ENCODE measurements at places on chromosomes 11 and 22. TPM values are rescaled to one million over a fixed set of nuclear protein-coding genes. Genes with fewer than 3 reads are reported as not detected.

GRCh38 chr11:78420796-78421209 lies 3.2 kb upstream of the GAB2 start:
- peak; percentile 78 for DNase-seq

- no peak for DNase-seq
These were observed 16.4 kb upstream of the JAM3 start for GRCh38 chr11:134052395-134052987.

DNA sequence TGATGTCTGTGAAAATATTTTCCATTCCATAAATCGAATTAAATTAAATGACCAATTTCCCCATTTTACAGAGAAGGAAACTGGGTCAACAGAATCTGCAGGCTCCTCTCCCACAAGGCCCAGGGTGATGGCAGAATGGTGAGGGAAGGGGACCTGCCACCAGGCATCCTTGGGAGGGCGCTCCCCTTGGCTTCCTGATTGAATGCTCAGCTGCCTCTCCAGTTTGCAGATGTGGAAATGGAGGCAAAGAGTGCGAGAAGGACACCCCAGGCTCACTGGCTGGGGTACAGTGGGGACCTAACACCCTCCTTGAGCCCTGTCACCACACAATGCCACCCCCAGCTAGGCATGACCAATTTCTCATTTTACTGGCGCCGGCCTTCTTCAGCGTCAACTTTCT lies 28.5 kb upstream of the CSNK1E start:
- DNase-seq, result no peak

GRCh38 chr22:40463683-40464082 lies 93.3 kb downstream of the SGSM3 start:
- no peak for DNase-seq

GRCh38 chr11:133127741-133128140 lies 404.6 kb downstream of the OPCML start:
- no peak for DNase-seq

DNA sequence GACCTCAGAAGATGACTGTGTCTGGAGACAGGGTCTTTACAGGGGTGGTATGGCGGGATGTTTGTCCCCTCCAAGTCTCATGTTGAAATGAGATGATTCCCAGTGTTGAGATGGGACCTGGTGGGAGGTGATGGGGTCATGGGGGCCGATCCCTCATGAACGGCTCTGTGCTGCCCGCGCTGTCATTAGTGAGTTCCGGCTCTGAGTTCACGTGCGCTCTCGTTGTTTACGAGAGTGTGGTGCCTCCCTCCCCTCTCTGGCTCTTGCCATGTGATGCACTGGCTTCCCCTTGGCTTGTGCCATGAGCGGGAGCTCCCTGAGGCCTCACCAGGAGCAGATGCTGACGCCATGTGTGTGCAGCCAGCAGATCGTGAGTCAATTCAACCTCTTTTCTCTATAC lies 830.8 kb downstream of the TBC1D22A start:
- DNase-seq, result peak; percentile 17

DNA sequence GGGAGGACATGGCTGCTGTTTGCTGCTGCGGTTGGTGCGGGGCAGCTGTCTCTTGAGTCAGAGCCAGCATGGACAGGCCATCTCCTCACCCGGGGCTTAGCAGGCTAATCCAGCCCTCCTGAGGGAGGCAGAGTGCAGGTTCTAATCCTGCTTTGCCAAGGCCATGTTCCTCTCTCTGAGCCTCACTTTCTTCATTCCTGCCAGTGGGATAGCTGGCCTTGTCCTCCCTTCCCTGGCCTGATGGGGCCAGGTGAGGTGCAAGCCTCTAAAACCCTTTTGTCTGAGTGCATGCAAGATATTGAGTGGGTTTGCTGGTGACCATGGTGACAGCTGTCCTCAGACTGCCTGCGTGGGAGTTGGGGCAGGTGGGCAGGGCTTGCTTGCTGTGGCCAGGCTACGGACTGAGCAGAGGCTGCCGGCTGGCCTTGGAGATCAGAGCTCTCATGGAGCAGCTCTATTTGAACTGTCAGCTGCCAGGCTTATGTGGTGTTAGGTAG lies 3.6 kb downstream of the USP35 start:
- no peak for DNase-seq

- no peak for DNase-seq
These were observed 9.5 kb downstream of the GRK2 start for GRCh38 chr11:67275606-67276409.

GRCh38 chr11:134847083-134847715 lies 435.2 kb upstream of the B3GAT1 start:
- DNase-seq, result no peak

DNA sequence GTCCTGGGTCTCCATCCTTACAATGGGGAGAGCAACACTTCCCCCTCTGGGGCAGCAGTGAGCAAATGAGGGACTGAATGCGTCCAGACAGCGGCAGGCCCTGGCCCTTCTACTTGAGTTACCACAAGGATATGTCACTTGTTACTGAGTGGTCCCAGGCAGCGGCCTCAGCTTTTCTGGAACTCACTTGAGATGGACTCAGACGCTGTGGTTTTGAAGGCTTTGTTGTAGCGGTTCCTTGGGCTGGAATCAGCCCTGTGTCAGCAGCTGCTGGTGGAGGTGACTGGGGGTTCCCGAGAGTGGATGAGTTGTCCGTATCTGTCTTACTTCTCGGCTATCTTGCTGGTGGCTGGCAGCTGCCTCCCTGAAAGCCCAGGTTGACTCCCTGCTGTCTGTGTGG lies 77.0 kb downstream of the MICAL2 start:
- DNase-seq, result no peak

Gene MMP27
- total RNA-seq, result not detected

GRCh38 chr11:17655682-17656081 lies 63.7 kb upstream of the MYOD1 start:
- no peak for DNase-seq

GRCh38 chr11:100925935-100926334 lies 203.7 kb downstream of the PGR start:
- no peak for DNase-seq
